Breast epithelium (tissue), 4 donors: ENCODE measurements at places on chromosomes 3 and 15. TPM values are rescaled to one million over a fixed set of nuclear protein-coding genes. Genes with fewer than 3 reads are reported as not detected.

DNA sequence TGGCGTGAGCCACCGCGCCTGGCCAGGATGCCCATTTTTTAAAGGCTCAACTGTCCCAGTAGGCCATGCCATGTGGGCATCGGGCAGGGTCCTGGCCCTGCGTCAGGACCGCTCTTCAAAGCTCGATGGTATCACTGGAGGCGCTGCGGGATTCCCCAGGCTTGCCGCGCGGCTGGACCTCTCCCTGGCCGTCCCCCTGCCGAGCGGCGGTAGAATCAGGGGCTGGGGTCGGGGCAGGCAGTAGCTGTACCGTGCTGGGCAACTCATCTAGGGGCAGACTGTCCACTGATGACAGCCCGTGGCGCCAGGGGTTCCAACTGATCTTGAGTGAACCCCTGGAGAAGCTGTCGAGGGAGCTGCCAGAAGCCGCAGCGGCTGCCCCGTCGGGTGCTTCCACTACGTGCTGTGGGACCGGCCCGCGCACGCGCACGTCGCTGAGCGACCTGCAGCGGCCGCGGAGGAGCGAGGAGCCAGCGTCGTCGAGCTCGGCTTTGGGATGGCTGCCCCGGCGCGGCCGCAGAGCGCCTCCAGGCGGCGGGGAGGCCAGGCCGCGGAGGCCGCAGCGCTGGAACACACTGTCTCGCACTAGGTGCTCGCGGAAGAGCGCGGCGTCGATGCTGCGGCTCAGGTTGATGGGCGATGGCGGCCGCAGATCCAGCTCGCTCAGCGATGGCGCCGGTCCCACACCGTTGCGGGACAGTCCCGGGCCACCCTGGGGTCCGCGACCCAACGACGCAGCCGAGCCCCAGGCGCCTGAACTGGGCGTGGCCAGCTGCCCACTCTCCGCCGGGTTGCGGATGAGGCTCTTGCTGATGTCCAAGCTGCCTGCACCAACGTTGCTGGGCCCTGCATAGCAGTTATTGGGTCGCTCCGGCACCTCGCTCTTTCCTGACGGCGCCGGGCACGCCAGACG, 5.8 kb downstream of the PRRT3 start:
- DNase-seq = peak; percentile 83

SIDT1 gene
- total RNA-seq = 95.0 TPM

GRCh38 chr15:40108061-40108854, 421 bp downstream of the BMF start:
- no peak for DNase-seq

- DNase-seq = no peak
These were observed 80.7 kb downstream of the NR2E3 start for GRCh38 chr15:71891026-71891425.

PIERCE2 gene
- total RNA-seq = 1.6 TPM

- no peak for DNase-seq
These were observed 62.9 kb downstream of the HMCES start for GRCh38 chr3:129341331-129342141.

- no peak for DNase-seq
These were observed 48.7 kb downstream of the PRKAR2A start for GRCh38 chr3:48798998-48799397.

SYNM gene
- total RNA-seq = 115 TPM

DNA sequence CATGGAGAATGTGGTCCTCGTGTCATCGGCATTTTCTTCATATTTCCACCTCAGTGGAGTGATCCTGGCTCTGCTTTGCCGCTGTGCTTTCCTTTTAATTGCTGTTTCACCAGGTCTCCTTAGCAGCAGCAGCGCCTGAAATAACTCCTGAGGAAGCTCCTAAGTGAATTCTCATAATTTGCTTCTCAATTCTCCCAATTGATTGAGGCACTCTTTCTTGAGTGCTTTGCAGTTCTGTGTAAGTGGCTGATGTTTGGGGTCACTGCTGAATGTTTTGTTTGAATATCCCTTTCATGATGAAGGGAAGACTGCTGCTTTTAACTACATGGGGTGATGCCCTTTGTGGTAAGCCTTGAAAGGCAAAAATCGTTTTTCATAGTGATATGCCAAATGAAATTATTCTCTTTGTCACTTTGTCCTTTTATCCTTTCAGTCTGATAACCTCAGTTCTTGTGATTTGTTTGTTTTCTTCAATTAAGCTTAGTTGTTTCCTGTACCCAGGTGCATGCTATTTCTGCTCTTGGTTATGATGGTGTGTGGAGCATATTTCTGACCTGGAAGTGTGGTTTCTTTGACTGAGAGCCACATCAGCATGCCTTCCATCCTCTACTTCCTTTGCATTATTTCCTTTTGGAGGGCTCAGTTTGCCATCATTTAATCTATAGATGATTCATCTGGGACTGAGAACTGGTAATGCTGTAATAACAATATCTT, 36.7 kb downstream of the HMG20A start:
- DNase-seq = no peak

DNA sequence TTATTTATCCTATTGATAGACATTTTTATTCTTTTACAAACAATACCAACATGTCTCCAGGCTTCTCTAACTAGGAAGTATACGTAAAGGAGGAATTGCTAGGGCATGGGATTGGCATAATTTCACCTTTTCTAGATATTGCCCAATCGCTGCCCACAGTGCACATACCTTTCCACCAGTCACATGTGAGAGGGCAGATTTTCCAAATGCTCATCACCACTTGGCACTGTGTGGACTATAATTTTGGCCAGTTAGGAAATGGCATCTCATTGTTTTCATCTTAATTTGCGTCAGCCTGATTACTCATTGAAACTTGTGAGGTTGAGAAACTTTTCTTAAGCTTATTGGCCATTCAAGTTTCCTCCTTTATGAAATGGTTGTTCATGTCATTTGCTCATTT, 57.4 kb upstream of the POLR2M start:
- no peak for DNase-seq

- DNase-seq = no peak
These were observed 161.5 kb downstream of the SMAD6 start for GRCh38 chr15:66863390-66864085.

DNA sequence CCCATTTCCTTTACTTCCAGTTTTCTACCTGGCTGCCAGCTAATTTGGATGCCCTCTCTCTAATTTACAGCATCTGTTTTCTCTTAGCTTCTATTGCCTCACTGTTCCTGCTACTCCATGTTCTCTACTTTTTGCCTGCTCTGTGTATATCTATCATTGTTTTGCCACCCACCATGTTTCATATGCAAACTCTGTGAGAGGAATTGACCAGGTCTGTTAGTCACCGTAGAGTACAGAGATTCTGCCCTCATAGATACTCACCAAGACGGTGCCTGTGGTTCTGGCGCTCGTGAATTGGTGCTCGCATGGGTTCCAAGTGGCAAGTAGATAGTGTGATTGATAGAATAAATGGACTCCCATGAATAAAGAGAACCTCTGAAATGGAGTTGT, 288.8 kb downstream of the CNTN6 start:
- DNase-seq = no peak

DNA sequence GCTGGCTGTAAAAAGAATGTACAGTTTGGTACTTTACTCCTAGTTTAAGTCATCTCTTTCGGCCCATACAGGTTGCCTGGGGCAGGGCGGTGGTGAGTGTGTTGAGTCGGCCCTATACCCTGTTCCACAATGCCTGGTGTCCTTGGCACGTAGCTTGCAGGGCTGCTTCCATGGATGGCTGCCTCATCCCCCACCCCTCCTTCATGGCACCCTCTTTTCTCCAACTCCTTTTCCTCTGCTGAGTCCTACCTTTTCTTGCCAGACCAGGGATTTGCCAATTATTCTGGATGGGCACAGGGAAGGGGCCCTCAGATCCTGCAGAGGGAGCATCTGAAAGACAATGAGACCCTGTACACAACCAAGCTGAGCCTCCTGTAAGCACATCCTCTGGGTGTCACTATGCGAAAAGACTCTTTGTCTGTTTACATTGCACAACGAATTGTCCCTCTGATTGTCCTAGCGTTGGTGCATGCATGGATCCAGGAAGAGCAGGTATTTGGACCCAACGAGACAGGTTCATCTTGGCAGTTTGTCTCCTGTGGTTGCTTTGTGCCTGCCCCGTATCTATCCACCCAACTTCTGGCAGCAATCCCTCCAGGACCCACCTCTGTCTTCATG, 73.6 kb upstream of the CGNL1 start:
- no peak for DNase-seq

- no peak for DNase-seq
These were observed 1109.3 kb downstream of the ROBO2 start for GRCh38 chr3:78148986-78149717.

THAP10 gene
- 5.9 TPM for total RNA-seq

SH2D7 gene
- not detected for total RNA-seq

SCG3 gene
- not detected for total RNA-seq

DNA sequence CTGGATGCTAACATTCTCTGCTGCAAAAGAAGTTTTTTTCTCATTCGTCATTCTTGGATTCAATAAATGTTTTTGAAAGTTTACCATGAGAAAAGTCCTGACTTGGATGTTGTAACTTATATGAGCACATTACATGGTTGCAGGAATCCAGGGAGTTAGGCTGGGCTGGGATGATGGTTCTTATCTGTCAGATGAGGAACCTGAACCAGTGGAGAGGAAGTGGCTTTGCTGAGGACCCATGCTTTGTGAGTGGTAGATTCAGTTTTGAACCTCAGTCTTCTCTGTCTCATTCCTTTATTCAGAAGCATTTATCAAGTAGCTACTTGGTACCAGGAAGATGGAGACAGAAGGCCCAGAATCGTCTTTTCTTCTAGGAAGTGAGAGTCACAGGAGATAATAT, 3.7 kb upstream of the GASK1A start:
- no peak for DNase-seq

GCSAM gene
- total RNA-seq = 0.66 TPM

DNA sequence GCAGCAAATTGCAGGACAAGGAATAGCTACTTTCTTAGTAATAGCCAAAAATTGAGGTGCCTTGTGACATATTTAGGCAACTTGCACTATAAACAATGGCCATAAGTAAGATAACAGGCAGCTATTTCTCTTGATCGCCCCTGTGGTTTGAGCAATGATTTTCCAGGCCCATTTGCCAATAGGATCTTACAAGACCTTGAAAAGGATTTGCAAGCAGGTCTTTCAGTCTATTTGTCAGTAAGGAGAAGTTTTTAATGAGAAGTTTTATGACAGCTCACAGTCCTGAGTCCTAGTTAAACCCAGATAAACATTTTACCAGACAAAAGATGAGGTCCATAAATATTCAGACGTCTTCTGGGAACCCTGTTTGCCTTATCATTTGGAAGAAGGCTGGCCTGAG, 645.5 kb downstream of the RBMS3 start:
- no peak for DNase-seq

GRCh38 chr3:34107669-34108068, 309.2 kb downstream of the PDCD6IP start:
- no peak for DNase-seq

BLOC1S6 gene
- 94.1 TPM for total RNA-seq
